ENCODE measurements at places on chromosomes 7 and 10. TPM values are rescaled to one million over a fixed set of nuclear protein-coding genes. Genes with fewer than 3 reads are reported as not detected.

The IL15RA gene
- total RNA-seq = 5.3 TPM

The HILPDA gene
- 10.1 TPM for total RNA-seq

The ADD3 gene
- total RNA-seq = 207 TPM

The FAM25C gene
- total RNA-seq = not detected

The OR2A5 gene
- not detected for total RNA-seq

The CYP3A5 gene
- total RNA-seq = 3.1 TPM

The NANOS1 gene
- 0.09 TPM for total RNA-seq

The GPNMB gene
- total RNA-seq = 264 TPM

The FAM237B gene
- not detected for total RNA-seq

The ADAM8 gene
- 2.4 TPM for total RNA-seq

The CYP2E1 gene
- 0.52 TPM for total RNA-seq

The GIMAP4 gene
- not detected for total RNA-seq

The HNRNPA2B1 gene
- total RNA-seq = 80.4 TPM

The EGFR gene
- 31.7 TPM for total RNA-seq

The FEZF1 gene
- total RNA-seq = not detected

The PKD2L1 gene
- not detected for total RNA-seq

The CFAP69 gene
- 5.0 TPM for total RNA-seq

The MYH16 gene
- not detected for total RNA-seq

The VWA2 gene
- 0.86 TPM for total RNA-seq

The NSUN5 gene
- total RNA-seq = 11.8 TPM

The CYP3A7 gene
- 1.1 TPM for total RNA-seq

The PSMA2 gene
- 42.6 TPM for total RNA-seq

The BRAT1 gene
- 16.8 TPM for total RNA-seq

The CPVL gene
- 0.16 TPM for total RNA-seq

The CPA4 gene
- total RNA-seq = 2.7 TPM

The DNAJB9 gene
- total RNA-seq = 28.4 TPM

The HKDC1 gene
- 0.77 TPM for total RNA-seq

The MOGAT3 gene
- total RNA-seq = not detected

The OR6B1 gene
- not detected for total RNA-seq

The GIMAP1 gene
- 0.09 TPM for total RNA-seq

The AMPH gene
- total RNA-seq = 3.0 TPM

The LBX1 gene
- under 0.01 TPM for total RNA-seq

The UFSP1 gene
- total RNA-seq = 2.7 TPM

The C10orf105 gene
- total RNA-seq = under 0.01 TPM

The FAM25A gene
- not detected for total RNA-seq

All from bronchial smooth muscle cell (primary cell).